ENCODE measurements at places on chromosomes 4 and X.

DNA sequence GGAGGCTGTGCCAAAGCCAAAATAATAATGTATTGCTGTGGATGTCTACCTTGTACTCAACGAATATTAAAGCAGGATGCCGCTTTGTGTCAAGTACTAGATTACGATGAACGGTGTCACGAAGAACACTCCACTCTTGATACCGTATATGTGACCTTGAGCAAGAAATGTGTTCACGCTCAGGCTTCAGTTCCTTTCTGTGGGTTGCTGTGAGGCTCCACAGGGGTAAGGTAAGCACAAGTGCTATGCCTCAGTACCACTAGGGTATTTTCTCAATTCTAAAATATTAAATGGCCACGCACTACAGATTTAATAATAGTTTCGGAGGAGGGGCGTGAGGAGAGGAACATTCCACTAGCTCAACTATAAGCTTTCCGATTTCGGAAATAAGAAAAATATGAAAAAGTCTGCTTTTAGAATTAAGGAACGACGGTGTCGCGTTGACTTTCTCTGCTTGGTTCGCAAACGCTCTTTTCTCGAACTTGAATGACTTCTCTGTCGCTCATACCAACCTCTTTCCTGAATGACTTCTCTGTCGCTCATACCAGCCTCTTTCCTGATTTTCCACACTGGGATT is 607 bp upstream of the SCOC start:
- DNase-seq = no peak

DNA sequence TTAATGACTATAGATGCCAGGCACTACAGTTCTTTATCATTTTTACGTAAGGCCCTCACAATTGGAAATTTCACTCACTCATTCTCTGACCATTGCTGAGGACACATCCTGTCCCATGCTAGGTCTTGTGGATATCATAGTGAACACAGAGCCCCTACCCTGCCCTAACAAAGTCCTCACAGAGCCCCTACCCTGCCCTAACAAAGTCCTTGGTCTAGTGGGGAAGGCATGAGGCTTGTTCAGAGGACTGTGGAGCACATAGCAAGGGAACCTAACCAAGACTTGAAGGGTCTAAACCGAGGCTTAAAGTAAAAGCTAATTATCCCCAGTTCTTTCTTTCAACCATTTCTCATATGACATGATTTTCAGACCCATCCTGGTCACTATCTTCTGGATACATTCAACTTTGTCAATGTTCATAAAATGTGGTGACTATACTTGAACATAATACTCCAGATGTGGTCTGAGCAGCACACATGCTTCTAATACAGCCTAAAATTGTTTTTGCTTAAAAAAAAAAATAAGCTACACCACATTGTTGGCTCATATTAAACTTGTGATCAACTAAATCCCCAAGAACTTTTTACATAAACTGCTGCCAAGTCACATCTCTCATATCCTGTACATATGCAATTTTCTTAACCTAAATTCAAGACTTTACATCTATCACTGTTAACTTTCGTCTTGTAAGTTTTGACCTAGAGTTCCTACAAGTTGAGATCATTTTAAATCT is 77.0 kb downstream of the GPC3 start:
- no peak for DNase-seq

DNA sequence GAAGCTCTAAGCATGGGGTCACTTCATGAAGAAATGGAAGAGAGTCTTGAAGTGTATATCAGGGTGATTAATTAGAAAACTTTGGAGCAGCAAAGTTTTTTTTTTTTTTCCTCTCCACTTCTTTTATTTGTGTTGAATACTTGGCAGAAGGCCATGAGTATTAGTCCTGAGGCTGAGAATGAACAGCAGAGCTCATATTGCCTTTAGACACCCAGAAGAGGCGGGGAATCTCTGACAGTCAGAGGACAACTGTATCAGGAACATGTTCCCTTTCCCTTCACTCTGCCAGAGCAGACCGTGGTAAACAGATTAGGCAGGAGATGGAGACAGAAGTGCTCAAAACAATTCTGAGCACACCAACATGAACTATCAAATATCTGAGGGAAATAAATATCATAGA is 300.9 kb downstream of the FAM47A start:
- DNase-seq = no peak

DNA sequence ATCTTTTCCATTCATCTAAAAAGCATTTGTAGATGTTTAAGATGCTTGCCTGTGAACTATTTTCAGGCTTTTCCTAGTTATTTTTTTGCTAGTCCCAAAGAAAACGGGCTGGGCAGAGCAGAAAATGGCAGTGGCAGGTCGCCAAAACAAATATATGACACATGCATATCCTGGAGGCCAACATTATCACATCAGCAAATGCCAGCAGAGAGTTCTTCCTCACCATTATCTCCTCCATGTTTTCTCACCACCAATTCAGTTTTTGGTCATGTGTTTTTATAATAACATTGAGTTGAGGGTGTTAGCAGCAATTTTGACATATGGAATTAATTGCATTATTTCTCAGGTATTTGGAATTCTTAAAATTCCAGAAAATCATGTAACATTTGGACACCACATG is 97.9 kb upstream of the EOLA2 start:
- DNase-seq = no peak

DNA sequence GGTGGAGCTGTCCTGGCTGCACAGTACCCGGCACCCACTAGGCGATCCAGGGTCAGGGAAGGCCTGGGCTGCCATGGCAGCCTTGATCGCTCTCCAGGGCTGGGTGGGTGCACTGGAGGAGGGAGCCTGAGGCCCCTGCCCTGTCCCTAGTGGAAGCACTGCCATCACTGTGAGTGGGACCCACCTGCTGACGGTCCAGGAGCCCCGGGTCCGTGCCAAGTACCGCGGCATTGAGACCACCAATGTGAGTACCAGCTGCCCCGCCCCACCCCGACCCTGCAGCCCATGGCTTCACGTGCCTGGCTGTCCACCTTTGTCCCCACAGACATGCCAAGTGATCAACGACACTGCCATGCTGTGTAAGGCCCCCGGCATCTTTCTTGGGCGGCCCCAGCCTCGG is 8.8 kb downstream of the PLXNA3 start:
- DNase-seq = no peak

DNA sequence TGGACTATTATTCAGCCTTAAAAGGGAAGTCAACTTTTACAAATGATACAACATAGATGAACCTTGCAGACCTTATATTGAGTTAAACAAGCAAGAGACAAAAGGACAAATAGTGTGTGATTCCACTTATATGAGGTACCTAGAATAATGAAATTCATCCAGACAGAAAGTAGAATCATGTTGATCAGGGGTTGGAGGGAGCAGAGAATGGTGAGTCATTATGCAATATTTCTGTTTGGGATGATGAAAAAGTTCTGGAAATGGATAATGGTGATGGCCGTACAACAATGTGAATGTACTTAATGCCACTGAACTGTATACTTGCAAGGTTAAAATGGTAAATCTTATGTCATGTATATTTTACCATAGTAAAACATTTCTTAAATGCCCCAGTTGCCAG is 22.1 kb downstream of the KIT start:
- no peak for DNase-seq

- DNase-seq = no peak
Observed at GRCh38 chrX:135528254-135528653, 7.8 kb downstream of the INTS6L start.

- no peak for DNase-seq
Observed at GRCh38 chrX:123454712-123455431, 270.8 kb downstream of the GRIA3 start.

GRCh38 chrX:57329008-57329407 is 42.5 kb downstream of the FAAH2 start:
- DNase-seq = no peak

GRCh38 chr4:153611679-153612078 is 72.4 kb upstream of the TLR2 start:
- no peak for DNase-seq

DNA sequence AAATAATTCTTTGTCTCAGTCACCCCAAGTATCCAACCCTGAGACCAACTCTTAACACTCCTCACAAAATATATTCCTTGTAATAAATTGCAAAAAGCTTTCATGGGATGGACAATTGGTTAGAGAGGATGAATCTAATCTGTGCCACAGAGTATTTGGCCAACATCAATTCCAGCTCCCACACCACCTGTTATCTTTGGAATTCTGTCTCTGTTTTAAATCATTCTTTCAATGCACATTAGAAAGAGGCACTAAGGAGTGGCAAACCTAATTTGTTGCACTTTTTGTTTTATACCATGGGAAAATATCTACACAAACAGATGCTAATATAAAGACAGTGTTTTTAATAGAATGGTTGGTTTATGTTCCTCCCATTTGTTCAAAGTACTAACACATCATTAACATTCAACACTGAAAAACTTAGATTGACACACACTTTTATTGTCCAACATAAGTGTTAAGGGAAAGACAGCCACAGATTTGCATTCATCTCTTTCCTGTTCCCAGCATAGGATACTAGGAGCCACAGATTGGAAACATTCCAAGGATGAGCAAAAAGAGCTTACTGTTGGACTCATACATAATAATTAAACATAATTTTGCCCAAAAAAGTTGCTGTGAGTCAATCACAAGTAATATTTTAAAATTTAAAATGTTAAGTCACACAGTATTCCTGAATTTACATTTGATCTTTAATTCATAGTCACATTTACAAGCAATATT is 116.4 kb downstream of the PPA2 start:
- DNase-seq = no peak

- no peak for DNase-seq
Observed at GRCh38 chrX:155535866-155536265, 76.9 kb downstream of the TMLHE start.

DNA sequence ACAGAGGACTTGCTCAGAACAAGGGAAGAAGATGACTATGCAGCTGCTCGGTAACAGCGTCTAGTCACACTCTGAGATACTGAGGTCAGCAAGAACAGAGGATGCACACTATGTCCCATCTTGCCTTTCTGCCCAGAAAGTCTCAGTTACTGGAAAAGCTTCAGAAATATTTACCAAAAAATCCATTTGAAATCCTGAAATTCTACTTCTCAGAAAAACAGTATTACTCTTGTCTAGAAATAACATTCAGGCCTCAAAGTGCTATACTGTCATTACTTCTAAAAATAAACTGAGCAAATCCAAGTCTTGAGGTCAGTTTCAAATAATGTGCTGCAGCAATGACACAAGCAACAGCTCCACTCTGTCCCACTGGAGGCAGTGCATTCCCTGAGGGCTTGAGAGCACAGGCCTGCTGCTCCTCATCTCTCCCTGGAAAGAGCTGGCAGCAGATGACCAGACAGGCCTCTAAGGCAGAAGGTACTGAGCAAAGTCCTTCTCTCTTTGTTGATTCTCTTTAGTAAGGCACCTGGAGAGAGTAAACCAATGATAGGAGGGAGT is 76.9 kb downstream of the CAMK2D start:
- DNase-seq = peak; percentile 61

GRCh38 chr4:110271986-110272385 is 73.6 kb upstream of the ELOVL6 start:
- DNase-seq = no peak

GRCh38 chr4:123452616-123453015 is 56.0 kb downstream of the SPRY1 start:
- no peak for DNase-seq

DNA sequence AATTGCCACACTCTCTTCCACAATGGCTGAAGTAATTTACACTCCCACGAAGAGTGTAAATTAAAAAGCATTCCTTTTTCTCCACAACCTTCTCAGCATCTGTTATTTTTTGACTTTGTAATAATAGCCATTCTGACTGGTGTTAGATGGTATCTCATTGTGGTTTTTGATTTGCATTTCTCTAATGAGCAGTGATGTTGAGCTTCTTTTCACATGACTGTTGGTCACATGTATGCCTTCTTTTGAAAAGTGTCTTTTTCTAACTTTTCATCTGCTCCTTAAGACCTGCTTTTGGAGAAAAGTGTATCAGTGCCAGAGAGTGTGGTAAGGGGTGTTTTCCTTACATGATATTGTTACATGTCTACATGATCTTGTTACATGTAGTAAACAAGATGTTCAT is 25.7 kb downstream of the GUCY1A1 start:
- DNase-seq = no peak

Data from right cardiac atrium (tissue), 5 donors.